ENCODE measurements at places on chromosomes 16 and 17.

GRCh38 chr17:4485676-4486646 lies 12.7 kb upstream of the SPNS2 start:
- DNase-seq, result no peak

DNA sequence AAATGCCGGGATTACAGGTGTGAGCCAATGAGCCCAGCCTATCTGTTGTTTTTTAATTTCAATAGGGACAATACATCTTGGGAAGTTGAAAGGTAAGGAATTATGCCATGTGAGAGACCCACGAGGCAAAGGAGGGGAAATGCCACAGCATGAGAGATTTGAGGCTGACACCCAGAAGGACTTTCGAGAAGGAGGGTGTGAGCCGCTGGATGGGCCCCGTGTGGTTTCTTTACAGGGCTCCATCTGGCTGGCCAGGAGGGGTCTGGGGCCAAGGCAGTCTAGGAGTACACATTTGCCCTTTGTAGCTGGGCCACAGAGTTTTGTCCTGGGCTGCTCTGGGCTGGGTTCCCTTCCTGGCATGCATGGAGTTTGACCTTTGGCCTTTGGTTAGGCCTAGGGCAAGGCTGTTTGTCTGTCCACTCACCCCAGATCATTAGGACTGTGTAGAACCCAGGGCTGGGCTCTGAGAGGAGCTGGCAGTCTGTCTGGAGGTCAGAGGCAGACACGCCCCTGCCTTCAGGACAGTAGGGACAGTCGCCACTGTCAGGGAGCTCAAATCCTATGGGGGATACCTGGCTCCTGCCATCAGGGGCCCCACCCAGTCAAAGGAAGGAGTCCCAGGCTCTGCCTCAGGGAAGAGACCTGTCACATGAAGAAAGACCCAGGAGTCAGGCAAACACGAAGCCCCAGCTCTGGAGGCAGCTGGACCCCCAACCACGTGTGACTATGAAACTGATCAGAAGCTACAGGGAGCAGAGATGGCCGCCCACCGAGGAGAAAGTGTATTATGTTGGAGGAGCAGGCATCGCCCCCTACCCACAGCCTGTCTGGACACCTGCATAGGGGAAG lies 24.2 kb upstream of the NXPH3 start:
- DNase-seq, result no peak

DNA sequence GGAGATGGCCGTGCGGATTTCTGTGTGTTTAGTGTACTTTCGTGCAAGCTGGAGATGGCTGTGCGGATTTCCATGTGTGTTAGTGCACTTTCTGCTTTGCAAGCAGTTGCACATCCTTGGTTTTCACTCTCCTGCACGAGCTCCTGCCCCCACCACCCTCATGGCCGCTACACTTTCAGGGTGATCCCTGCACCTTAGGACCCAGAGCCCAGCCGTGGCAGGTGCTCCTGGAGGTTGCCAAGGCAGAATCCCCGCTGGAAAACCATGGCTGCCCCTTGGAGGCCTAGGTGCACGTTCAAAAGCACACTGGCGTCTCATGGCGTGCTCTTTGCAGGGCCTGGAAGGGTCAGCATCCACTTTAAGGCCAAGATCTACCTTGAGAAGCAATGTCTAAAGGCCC lies 311.0 kb upstream of the TNRC6C start:
- DNase-seq, result no peak

DNA sequence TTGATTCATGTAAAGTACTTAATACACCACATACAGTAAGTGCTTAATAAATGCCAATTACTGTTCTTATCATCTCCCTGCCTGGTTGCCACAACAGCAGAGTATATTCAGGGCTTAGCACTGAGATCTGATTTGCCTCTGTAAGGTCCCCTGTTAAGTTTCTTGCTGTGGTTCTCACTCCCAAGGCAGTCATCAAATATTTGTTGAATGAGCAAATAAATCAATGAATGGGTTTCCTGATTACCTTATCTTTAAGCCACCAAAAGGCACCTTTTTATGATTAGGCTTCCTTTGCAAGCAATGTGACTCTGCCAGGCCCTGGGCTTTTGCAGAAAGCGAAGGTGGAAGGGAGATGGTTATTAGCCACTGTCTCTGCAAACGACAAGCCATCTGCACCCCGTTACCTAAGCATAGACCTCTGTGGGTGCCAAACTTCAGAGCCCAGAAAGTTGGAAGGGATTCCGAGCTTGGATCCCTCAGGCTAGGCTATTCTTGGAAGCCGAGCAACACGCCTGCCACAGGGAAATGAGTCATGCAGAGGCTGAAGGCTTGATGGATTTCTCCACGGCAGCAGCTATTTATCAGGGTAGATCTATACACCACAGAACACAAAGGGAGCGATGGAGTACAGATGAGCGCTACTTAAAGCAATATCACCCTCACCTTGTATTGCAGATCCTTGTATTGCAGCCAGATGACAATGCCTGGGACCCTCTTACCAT lies 102.0 kb downstream of the GRIN2A start:
- DNase-seq, result no peak

GRCh38 chr17:75778861-75779249 lies 5.8 kb upstream of the UNK start:
- peak; percentile 56 for DNase-seq

- DNase-seq, result no peak
Observed at GRCh38 chr16:560204-560700, at the start of gene PRR35. Gene PRR35, plus strand, starts transcription at chr16:560394. Its CDS starts 2,901 bp downstream, at chr16:563295.

- no peak for DNase-seq
Observed at GRCh38 chr17:1362964-1363363, 37.1 kb downstream of the YWHAE start.

- DNase-seq, result no peak
Observed at GRCh38 chr16:11151885-11152629, 103.9 kb downstream of the SOCS1 start.

DNA sequence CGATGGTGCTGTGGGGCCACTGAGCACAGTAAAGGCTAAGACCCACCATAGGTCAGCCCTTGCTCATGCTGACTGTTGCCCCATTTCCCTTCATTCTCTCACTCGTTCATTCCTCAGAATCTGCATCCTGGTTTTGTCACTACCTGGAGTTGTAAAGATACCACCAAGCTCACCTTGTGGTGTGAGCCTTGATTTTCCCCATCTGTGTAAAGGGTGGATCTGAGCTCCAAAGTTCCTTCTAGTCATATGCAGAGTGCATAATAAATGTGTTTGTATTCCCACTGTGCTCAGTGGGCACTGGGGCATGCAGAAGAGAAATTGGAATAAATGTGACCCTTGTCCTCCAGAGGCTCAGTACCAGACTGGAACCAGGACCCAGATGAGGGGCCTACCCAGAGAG lies 35.2 kb upstream of the MEOX1 start:
- DNase-seq, result no peak

DNA sequence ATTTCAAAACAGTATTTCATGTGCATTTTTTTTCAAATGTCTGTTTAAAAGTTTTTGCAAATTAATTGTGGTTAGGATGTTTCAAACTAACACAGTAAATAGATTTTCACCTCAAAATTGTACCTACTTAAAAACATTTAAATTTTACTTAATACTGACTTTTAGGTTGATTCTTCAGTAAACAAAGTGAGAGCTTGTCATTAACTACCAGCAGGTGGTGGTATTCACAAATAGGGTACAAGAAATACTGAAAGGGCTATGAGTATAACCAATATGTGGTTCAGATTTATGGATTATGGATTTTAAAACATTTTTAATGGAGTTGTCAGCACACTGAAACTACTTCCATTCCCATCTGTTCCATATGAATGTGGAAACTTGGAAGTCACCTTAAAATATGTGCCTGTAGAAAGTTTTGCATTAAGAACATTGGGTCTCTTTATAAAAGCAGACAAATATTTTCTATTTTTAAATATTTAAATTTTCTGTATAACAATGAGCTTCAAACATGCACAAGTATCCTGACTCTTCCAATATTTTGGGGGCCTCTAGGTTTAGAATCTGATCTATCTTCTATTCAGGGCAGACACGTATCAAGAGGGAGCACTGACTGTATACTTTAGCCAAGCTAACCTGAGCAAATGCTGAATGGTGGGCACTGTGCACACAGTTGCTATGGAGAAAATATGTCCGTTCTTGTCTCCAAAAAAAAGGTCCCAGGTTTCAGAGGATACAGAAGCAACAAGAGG lies 155.6 kb downstream of the SNX11 start:
- DNase-seq, result no peak

DNA sequence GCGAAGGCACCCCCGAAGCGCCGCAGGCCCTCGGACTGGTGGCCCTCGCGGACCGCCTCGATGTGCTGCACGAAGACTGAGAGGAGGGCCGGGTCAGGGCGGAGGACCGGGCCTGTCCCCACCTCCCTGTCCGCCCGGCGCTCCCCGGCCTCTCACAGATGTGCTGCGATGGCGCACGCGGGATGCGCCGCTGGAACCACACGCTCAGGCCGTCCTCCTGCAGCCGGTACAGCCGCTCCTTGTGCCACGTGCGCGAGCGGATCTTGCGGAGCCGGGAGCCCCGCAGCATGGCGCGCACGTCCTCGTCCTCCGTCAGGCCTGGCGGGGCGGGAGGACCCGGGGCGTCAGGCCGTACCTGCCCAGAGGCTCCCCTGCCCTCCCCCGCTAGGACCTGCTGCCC lies 11.3 kb downstream of the PLCD3 start:
- no peak for DNase-seq

DNA sequence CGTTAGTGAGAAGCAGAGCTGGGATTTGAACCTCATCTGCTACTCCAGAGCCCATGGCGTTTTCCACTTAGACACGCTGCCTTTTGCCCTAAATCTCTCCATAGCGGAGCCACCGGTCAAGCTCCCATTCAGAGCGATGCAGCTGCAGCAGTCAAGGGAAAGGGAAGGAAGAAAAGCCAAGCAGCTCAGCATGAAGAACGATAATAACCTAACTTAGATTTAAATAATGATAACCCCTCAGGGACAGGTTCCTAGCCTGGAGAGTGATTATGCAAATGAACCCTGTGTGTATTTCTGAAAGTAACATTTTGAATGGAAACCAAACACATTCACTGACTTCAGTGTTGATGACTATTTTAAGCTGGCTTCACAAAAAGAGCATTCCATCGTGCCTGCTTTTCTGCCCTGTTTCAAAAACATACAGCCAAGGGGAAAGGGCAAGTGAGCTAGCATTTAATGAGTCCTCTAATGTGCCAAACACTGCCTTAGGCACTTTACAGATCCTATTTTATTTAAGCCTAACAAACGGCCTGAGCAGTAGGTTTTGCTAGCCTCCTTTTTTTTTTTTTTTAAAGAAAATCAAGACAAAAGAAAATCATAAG lies 798.3 kb downstream of the CDH8 start:
- DNase-seq, result no peak

- peak; percentile 47 for DNase-seq
Observed at GRCh38 chr17:44220213-44221083, 973 bp upstream of the UBTF start.

GRCh38 chr17:2932946-2933345 lies 130.5 kb downstream of the OR1D5 start:
- DNase-seq, result no peak

GRCh38 chr17:48646183-48647102 lies 20.3 kb upstream of the HOXB9 start:
- no peak for DNase-seq

DNA sequence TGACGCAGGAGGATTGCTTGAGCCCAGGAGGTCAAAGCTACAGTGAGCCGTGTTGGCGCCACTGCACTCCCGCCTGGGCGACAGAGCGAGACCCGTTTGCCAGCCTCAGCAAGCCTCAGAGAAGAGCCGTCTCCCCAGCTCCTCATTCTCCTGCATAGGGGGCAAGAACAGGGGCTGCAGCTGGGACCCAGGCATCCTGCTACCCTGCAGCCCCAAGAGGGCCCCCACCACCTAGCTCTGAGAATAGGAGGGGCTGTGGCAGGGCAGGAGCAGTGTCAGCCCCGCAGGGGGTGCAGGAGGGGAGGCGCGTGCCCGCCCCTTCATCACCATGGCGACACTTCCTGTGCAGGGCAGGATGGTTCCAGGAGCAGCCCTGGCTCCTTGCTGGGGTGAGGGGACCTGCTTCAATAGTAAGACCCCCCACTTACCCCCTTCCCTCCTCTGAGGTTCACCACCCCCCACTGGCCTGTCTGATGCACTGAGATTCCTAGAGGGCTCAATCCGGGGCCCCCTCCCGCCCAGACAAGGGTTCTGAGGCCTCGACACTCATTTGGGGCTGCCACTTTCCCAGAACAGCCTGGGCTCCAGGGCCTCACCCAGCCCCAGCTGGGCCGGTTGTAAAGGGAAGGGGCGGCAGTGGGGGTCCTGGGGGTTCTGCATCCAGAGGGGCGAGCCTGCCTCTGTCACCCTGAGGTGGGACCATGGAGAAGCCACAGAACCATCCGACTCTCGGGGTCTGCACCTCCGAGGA lies 20.2 kb downstream of the VASN start:
- no peak for DNase-seq

- DNase-seq, result no peak
Observed at GRCh38 chr17:2442166-2442565, 41.3 kb upstream of the MNT start.

DNA sequence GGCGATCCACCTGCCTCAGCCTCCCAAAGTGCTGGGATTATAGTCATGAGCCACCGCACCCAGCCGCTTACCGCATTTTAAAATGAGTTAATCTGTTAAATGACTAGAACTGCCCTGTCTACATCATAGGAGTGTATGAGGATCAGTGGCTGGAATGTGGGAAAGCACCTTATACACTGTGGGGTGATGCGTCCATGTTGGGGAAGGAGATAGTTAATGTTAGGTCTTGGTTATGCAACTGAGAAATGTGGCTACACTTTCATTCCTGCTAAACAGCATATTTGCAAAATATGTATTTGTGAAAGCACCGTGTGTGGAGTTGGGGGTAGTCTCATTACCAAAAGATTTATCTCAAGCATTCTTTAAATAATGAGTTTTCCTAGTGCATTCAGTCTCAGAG lies 107.6 kb downstream of the SPACA3 start:
- no peak for DNase-seq

DNA sequence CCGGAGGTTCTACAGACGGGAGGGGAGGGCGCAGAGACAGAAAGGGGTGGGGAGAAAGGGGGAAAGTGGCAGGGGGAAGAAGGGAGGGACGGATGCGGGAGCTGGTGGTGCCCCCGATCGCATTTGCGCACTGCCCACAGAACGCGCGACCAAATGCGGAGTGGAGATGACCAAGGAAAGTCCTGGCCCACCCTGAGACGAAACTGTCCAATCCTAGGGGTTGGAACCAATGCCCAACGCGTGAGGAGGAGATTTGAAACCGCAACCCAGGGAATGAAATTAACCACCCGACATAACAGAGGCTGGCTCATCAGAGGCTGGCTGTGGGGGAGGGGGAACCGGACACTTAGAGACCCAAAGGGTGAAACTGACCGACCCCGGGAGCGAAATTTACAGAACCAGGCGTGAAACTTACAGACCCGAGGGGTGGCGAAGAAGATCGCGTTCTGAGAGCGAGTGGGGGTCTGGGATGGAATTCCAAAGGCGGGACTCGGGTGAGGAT lies 1.4 kb downstream of the HES7 start:
- DNase-seq, result no peak

Measured in T-helper 17 cell (primary cell).